NCI-H1417 (cell line): ENCODE measurements at places on chromosomes 7 and 10.

- no peak for DNase-seq
Observed at GRCh38 chr7:17495655-17496394, 197.4 kb downstream of the AHR start.

- DNase-seq, result no peak
Observed at GRCh38 chr7:33195264-33195663, 65.9 kb downstream of the BBS9 start.

- no peak for DNase-seq
Observed at GRCh38 chr7:127677433-127678230, 25.6 kb downstream of the SND1 start.

DNA sequence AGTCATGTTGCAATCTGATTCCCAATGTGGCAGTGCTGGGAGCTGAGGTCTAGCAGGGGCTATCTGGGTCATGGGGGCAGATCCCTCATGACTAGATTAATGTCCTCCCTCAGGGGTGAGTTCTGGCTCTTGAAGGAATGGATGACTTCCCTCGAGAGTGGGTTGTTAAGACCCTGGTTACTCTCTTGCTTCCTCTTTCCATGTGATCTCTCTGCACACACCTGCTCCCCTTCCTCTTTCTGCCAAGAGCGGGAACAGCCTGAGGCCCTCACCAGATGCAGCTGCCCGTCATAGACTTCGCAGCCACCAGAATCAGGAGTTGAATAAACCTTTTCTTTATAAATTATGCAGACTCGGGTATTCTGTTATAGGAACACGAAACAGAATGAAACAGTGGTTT, 37.8 kb downstream of the SFMBT2 start:
- DNase-seq, result no peak

- no peak for DNase-seq
Observed at GRCh38 chr7:48097521-48098231, 8.6 kb downstream of the UPP1 start.

GRCh38 chr7:112089551-112089950, 116.6 kb downstream of the DOCK4 start:
- no peak for DNase-seq

GRCh38 chr7:38066391-38066790, 111.7 kb upstream of the STARD3NL start:
- DNase-seq, result no peak

- DNase-seq, result no peak
Observed at GRCh38 chr7:105614341-105614840, 33.1 kb upstream of the EFCAB10 start.

DNA sequence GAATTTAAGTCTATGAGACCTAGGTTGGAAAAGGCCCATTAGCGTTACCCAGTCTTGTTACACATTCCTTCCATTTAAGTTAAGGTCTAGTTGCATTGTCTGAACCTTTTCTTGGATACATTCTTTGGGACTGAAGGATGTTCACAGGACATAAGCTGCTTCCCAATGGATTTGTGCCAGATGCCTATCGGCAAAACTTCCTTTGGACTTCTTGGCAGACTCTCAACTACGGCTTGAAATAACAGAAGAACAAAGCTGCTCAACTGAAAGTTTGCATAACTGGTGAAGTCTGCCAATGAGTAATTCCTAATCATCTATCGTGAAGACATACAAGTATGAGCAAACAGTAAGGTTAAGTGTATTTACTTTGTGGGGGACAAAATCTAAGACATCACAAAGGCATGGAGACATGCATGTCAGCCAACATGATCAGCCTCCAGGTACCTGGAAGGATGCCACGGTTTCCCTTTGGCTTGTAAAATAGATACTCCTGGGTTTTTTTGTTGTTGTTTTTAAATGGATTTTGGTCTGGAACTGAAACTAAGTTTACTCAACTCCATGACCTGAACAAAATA, 35.4 kb downstream of the MALSU1 start:
- peak; percentile 31 for DNase-seq

- DNase-seq, result no peak
Observed at GRCh38 chr10:28242555-28243204, 60.2 kb downstream of the MPP7 start.

DNA sequence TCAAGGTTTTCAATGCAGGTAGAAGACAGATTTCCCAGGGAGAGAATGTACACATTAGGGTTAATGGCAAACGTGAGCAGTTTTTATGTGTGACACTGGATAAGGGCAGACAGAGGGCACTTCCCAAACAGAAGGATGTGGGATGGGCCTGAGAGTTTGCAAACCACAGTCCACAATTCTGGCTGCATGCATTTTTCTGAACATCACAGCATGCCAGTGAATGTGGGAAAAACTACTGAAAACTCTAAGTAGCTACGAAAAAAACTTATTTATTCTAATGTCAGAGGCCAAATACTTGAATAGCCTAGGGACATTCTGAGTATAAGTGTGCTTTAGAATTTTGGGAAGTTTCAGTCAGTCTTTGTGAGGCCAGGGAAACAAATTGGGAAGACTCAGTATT, 145.9 kb downstream of the NRCAM start:
- DNase-seq, result no peak

GRCh38 chr10:79413196-79413595, 32.2 kb downstream of the ZCCHC24 start:
- DNase-seq, result no peak

GRCh38 chr7:115965236-115965635, 65.3 kb downstream of the TFEC start:
- DNase-seq, result no peak

GRCh38 chr10:47278720-47279119, 21.3 kb upstream of the GDF10 start:
- DNase-seq, result no peak

- DNase-seq, result no peak
Observed at GRCh38 chr10:116113721-116114501, 159.1 kb downstream of the GFRA1 start.

GRCh38 chr7:149442924-149443323, 17.9 kb downstream of the ZNF777 start:
- DNase-seq, result no peak

DNA sequence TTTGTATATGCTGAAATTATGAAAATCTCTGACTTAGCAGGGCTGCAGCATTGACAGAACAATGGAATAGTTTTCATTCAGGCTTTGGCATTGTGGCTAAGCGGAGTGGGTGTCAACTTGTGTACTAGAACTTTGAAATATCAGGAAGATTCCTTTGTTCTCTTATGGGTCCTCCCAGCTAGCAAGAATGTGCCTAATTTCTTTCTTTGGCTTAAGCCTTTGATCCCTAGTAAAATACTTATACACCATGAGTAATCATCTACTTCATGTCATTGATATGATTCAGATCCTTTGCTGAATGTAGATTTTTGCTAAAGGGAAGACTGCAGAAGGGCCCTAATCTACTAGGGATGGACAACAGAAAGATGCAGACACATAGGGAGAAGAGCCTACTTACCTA, 6.2 kb downstream of the AVL9 start:
- DNase-seq, result no peak

GRCh38 chr10:1109795-1110673, 53.8 kb downstream of the WDR37 start:
- DNase-seq, result peak; percentile 54

DNA sequence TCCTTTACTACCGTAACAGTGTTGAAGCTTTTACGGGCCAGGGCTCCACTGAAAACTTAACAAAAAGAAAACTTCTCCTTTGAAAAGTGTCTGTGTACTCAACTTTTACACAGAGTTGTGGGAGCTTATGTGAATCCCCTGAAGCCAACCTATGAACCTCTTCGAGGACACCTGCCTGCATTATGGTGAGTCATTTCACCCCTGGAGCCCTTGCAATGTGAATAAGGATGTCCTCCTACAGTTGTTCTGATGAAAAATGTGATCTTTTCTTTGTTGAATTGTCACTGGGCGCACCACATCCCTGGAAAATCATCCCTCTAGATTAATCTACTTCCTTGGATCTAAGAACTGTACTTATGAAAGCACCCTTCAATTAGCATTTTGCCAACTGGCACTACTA, 93.2 kb downstream of the SORCS1 start:
- no peak for DNase-seq

DNA sequence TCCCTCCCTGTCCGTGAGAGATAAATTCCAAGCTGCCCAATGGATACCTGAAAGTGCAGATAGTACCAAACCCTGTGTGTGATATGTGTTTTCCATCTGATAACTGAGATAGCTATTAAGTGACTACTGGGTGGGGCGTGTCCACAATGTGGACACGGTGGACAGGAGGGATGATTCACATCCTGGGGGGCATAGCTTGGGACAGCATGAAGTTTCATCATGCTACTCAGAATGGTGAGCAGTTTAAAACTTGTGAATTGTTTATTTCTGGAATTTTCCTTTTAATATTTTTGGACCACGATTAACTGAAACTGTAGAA, 158.6 kb downstream of the CREB5 start:
- DNase-seq, result no peak

DNA sequence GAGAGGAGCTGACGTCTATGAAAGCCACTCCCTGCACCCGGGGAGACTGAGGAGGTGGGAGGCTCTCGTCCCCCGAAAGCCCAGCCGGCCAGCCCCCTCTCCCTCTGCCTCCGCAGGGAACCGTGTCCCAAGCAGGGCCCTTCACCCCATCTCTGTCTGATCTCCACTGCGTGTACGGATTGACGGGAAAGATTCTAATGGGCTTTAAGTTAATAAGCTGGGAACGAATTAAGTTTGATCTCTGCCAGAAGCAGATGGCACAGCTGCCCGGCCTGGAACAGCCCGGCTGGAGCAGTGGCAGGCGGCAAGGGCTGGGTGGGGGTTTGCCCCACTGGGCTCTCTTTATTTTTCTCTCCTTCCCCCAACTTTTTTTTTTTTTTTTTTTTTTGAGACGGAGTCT, 6.1 kb upstream of the SLC29A4 start:
- DNase-seq, result no peak

- no peak for DNase-seq
Observed at GRCh38 chr10:100223879-100224278, 5.5 kb downstream of the CHUK start.

- peak; percentile 28 for DNase-seq
Observed at GRCh38 chr10:14507176-14507575, 176.5 kb upstream of the FRMD4A start.

GRCh38 chr7:30329716-30330115, 45.3 kb downstream of the ZNRF2 start:
- no peak for DNase-seq

- no peak for DNase-seq
Observed at GRCh38 chr7:38382684-38383083, 109.2 kb upstream of the TARP start.

- DNase-seq, result no peak
Observed at GRCh38 chr7:156147104-156147503, 334.8 kb upstream of the SHH start.

- DNase-seq, result no peak
Observed at GRCh38 chr7:74343281-74344131, 54.3 kb downstream of the CLIP2 start.

GRCh38 chr7:27173511-27173955, 587 bp downstream of the HOXA10 start:
- DNase-seq, result peak; percentile 96

GRCh38 chr10:114758331-114758730, 63.2 kb upstream of the FHIP2A start:
- no peak for DNase-seq

DNA sequence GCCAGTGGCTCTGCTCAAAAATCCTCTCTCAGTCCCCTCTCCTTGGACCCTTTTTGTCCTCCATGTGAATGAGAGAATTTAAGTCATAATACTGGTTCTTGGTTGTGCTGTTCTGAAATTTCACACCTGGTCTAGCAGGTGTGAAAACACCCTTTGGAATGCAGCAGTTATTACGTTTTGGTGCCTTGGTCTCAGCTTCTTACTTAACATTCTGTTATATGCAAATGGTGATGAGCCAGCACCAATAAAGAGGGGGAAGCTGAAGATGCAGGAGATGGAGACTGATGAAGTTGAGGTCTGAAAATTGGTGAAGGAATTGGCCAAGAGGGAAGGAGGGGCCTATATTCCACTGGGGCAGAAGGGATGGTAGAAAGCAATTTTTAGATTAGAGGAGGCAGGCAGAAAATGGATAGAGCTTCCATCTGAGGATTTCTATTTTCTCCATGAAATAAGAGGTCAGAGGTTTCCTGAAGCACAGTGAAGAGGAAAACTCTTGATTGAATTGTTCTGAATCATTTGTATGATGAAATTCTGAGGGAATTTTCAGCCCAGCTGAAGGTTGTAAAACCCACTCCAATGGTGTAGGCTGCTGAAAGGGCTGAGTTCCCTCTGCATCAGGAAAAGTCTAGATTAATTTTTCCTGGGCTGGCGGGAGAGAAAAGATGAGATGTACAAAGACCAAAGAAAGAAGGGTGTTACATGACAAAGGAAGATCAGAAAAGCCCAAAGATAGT, 94.0 kb upstream of the FAM180A start:
- no peak for DNase-seq

- DNase-seq, result no peak
Observed at GRCh38 chr10:126042354-126042753, 146.0 kb downstream of the FANK1 start.

DNA sequence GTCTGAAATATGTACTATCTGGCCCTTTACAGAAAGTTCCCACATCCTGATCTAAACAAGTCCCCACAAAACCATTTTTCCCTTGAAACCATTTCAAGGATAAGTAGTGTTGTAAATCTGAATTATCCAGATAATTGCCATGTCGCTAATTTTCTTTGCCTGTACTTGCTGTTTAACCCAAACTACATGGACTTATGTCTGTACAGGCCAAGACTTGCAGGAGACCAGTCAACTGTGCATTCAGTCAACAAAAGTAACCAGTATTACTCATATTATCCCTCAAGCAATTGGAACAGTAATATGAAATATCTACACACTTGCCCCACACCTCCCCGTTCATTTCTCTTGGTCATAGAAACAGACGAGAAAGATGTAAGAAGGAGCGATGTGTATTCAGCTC, 347.8 kb upstream of the NFE2L3 start:
- no peak for DNase-seq

- no peak for DNase-seq
Observed at GRCh38 chr7:130926001-130926691, 192.1 kb upstream of the KLF14 start.

DNA sequence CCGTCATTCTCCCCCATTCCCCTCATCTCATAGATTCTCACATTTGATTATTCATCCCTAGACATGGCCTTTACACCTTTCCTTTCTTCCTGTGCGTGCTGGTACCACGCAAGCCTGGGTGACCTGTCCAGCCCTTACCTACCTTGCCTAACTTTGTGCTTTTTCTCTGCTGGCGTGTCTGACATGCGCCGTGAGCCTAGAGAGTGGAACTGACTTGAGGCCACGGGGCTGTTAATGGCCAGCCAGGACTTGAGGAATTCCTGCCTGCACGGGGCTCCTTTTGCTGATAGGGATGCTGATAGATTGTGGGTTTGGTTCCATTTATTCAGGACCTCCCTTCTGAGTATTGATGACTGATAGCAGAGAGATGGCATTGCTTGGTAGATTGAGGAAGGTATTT, 134.2 kb downstream of the DOCK1 start:
- DNase-seq, result no peak

DNA sequence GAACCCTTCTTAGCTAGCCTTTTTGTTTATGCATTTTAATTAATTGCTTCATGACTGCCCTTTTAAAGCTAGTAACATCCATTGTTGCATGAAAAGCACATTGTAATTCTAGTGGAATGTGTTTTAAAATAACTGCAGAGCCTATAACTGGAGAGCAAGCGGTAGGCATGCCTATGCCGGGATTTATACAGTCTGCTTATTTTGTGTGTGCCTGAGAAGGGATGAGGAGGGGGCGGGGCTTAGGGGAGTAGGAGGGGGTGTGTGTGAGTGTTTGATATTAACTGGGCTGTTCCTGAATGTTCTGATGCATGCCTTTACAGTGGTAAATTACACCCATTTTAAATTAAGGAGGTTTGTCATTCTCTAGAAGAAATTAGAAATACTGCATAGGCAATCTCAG, 208.1 kb downstream of the TCF7L2 start:
- DNase-seq, result no peak
